ENCODE measurements at places on chromosomes 11 and 22.

- DNase-seq: no peak
These were observed 68.6 kb downstream of the LRP5 start for GRCh38 chr11:68380786-68381622.

DNA sequence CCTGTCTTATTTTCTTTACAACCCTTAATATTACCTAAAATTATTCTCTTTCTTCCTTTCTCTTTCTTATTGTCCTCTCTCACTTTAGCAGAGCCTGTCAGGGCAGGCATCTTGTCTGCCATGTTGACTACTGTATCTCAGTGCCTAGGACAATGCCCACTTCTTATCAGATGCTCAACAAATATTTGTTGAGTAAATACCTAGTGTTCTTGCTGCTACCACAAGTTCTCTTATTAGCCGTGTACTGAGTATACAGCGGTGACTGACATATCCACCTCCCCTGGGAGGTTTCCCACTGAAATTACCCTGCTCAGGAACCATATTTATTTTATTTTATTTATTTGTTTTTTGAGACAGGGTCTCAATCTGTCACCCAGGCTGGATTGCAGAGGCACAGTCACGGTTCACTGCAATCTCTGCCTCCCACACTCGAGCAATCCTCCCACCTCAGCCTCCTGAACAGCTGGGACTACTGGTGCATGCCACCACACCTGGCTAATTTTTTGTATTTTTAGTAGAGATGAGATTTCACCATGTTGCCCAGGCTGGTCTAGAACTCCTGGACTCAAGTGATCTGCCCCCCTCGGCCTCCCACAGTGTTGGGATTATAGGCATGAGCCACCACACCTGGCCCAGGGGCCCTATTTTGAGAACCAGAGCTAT, 6.7 kb downstream of the HPX start:
- DNase-seq: no peak

GRCh38 chr11:117743121-117743815, 53.7 kb downstream of the DSCAML1 start:
- DNase-seq: no peak

DNA sequence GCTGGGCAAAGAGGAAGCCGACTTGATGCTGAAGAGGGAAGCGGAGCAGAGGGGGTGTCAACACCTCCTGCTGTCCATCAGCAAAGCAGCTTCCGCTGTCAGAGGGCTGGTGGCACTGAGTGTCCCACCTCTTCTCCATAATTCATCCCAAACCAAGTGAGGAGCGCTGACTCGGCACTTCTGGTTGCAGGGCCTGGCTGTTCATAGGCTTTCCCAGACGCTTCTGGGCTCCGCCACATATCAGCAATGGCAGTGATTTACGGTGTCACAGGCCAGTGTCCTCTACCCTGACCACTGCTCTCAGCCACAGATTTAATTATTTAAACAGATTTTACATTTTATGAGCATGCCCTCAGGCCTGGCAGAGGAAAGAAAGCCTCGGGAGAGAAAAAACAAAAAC, 70.1 kb upstream of the TENM4 start:
- DNase-seq: no peak

DNA sequence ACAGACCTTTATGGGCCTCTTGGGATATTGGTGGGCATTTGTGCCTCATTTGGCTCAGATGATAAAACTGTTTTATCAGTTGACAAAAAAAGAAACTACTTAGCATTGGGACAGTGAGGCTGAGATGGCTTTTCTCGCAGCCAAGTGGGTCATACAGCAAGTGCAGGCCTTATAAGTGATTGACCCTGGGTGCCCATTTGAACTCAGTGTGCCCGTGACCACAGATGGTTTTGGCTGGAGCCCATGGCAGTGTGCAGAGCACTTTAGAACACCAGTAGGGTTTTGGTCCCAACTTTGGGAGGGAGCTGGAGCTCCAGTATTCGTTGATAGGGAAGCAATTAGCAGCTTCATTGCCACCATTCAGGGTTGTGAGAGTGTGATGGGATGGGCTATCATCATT, 404.5 kb upstream of the LARGE1 start:
- no peak for DNase-seq

DNA sequence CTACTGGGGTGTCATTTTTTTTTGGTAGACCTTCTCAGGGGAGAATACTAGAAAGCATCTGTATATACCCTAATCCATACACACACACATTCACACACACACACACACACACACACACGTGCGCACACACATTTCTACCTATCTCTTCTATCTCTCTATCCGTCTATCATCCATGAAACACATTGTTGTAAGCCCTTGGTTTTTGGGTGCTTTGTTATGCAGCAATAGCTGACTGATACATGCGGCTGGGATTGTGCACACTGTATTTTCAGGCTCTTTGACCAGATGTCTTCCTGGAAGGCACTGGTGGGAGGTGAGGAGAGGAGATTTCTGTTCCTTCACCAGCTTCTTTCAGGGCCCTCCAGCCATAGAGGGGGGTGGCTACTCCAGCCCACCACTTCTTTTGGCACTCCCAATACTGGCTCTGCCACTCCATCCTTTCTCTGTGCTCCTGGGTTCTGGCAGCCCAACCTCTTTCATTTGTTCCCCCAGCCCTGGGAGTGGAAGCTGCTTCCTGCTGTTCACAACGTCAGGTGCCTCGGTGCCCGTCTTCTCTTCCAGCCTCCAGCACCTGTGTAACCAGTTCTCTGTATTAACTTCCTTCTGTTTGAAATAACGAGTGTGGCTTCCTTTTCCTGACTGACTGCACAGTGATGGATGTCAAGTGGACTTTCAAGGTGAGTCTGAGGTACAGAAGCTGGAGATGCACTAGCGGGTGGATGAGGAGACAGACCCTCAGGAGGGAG, 12.4 kb upstream of the MUC2 start:
- DNase-seq: no peak

- no peak for DNase-seq
These were observed 1114.2 kb upstream of the RAG2 start for GRCh38 chr11:37712251-37712650.

DNA sequence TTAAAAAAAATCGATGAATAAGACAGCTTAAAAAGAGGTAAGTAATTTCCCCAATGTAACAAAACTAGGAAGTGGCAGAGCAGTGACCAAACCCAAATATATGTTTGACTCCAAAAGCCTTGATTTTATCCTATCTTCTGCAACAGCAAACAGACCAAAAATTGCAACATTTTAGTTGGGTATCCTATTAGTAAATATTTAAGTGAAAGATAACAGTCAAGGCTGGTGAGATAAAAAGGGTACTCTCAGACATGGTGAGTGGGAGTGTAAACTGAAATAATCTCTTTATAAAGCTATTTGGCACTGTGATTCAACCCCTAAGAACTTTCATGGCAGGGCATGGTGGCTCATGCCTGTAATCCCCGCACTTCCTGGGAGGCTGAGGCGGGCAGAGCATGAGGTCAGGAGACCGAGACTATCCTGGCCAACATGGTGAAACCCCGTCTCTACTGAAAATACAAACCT, 1.9 kb upstream of the RDX start:
- DNase-seq: no peak

- DNase-seq: no peak
These were observed 24.3 kb upstream of the GLYATL1 start for GRCh38 chr11:58914821-58915543.

DNA sequence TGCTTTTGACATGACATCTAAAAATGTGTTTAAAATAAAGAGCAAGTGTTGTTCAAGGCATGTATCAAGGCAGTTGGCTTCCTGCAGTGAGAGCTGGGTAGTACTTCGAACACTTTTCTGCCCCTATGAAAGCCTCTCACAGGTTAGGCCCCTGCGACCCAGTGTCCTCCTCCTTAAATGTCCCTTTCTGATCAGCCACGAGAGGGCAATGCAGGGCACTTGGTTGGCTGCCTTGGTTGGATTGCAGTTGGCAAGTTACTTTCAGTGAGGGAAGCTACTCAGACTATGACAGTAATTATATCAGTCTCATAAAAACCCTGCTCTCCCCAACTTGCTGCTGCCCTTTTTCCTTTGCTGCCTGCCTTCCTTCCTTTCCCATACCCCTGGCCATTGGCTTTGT, 743.8 kb downstream of the NTM start:
- no peak for DNase-seq

DNA sequence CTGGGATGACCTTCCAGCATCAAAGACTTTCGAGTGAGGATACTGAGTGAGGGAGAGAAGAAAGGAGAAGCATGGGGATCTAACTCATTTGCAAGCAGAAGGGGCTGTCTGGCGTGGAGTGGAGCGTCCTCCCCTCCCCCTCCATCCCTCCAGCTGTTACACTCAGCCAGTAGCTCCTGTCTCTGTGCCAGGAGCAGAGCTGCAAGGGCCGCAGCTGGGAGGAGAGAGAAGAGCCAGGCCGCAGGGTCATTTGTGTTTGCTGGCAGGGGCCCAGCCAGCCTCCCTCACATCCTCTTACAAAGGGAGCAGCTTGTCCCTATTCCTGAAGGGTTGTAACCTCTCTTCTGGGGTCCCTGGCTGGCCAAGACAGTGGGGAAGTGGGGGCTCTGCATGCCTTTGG, 57.9 kb downstream of the NECTIN1 start:
- DNase-seq: no peak

- no peak for DNase-seq
These were observed 45.0 kb upstream of the SLC1A2 start for GRCh38 chr11:35464308-35464707.

GRCh38 chr11:1660111-1660867, 30.7 kb downstream of the KRTAP5-5 start:
- DNase-seq: no peak

DNA sequence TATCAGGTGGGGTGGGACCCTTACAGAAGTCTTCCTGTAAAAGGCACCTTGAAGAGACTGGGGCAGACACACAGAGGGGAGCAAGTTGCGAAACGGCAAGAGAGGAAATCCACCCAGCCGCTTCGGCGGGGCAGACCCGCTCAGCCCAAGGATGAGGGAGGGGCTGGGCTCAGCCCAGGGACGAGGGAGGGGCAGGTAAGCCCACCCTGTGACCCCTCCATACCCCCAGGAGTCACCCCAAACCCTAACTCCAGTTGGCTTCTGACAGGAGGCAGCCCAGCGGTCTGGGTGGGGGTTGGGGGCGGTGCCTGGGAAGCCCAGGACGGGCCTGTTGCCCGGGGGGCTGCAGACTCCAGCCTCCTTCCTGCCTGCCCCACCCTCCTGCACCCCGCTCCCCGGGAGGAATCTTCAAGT, 965 bp downstream of the OSBPL5 start:
- DNase-seq: no peak

- no peak for DNase-seq
These were observed 27.6 kb upstream of the RCE1 start for GRCh38 chr11:66815646-66816045.

DNA sequence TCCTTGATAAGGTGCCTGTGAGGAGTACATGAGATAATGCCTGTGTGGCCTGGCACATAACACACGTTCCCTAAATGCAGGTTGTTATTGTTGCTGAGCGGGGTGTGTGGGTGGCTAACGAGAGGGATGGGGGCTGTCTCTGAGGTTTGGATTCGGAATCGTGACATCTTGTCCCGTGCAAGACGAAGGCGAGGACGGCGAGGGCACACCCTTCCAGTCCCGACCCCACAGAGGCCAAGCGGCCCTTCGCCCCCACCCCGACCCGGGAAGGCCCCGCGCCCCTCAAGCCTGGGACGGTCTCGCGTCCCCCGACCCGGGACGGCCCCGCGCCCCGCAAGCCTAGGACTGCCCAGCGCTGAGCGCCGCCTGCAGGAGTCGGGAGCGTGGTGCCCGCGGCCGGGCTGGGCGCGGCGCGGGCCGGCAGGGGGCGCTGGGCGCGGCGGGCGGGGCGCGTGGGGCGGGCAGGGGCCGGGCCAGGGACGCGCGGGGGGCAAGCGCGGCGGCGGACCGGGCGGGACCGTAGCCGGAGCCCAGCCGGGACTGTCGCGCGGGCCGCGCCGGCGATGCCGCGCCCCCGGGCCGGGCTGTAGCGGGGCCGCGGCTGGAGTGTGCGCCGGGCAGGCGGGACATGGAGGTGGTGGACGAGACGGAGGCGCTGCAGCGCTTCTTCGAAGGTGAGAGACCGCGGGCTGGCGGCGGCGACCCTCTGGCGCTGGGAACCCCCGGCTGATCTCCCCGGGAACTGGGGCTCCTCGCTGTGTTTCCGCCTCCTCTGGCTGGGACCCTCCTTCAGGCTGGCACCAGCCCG, at the start of gene MYRF:
Gene MYRF, plus strand, starts transcription at position 520 of the 808 bp plus-strand sequence. Its CDS starts 109 bp downstream, at position 629.
- peak; percentile 55 for DNase-seq

DNA sequence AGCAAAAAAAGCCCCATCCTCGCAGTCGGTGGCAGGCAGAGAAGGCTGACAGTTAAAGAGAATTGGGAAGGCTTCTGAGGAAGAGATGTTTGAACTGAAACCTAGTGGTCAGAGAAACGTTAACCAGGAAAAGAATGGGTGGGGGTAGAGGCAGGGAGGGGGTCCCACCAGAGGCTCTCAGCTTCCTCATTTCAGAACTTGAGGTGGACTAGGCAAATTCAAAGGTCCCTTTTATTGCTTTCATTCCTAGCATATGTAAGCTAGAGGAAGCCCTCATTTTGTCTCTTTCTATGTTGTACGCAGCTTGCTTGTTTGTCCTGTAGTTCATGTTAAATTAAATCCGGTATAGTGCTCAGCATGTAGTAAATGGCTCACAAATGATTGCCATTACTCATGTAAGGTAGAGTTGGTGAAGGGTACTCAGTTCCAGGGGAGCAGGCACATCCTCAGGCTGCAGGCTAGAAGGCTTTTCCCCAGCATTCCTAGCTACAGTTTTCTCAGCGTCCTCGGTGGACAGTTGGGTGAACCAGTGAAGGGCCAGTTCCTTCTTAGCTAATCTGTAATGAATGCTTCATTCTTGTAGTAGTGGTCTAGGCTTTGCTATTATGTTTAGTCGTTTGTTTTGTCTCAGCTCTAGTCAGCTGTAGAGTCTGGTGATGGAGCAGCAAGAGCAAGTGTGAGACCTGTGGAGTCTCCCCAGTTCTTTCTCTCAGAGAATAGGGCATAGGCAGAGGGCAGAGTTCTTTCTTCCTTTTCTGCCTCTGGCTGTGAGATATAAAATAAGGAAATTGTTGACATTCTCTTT, 58.6 kb downstream of the UVRAG start:
- DNase-seq: no peak

- no peak for DNase-seq
These were observed 12.9 kb downstream of the CSDC2 start for GRCh38 chr22:41573677-41574076.

DNA sequence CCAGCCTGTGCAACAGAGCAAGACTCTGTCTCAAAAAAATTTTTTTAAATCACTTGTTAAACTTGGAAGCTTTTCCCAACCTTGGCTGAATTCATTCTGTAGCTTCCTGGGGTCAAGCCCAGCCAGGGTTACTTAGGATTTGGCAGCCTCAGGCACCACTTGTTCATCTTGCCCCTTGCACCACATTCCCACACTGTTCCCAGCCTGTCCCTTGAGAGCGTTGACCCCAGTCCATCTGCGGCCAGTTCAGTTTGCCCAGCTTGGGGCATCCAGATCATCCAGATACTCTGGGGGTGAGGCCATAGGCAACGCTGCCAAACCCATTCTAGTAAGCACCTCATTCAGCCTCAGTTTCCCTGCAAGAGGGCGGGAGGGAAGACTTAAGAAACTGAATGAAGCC, 8.7 kb upstream of the THRSP start:
- no peak for DNase-seq

GRCh38 chr11:3160252-3161031, 4.7 kb downstream of the OSBPL5 start:
- DNase-seq: no peak
